Spleen (tissue), 13 donors: ENCODE measurements at places on chromosomes 2 and 18.

DNA sequence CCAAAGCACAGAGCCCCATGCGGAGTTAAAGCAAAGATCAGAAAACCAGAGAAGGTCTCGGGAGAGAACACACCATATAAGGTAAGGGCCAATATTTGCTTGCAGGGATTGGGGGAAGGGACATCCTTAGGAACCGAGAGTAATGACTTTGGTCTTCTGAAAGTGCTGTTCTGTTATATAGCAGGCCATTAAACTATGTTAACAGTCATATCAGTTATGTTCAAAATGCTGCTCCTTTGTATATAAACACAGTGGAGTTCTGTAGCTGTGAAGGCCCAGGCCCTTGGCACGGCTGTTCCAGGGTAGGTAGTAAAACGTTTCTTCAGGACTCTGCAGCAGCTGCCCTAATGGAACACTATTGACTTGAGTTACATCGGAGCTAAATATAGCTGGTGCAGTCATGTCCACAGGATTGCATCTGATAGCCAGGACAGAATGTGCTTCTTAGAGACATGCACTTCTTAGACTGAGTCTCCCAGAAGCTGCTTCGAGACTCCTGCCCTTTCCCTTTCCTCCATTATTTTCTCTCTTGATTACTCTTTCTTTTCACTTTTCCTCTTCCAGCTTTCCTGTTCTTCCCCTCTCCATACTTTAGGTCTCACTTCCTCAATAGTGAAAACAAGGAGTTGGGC, 122.4 kb downstream of the SETBP1 start:
- DNase-seq = no peak

GRCh38 chr18:74498712-74499627, 2.8 kb downstream of the CNDP2 start:
- peak; percentile 93 for DNase-seq

DNA sequence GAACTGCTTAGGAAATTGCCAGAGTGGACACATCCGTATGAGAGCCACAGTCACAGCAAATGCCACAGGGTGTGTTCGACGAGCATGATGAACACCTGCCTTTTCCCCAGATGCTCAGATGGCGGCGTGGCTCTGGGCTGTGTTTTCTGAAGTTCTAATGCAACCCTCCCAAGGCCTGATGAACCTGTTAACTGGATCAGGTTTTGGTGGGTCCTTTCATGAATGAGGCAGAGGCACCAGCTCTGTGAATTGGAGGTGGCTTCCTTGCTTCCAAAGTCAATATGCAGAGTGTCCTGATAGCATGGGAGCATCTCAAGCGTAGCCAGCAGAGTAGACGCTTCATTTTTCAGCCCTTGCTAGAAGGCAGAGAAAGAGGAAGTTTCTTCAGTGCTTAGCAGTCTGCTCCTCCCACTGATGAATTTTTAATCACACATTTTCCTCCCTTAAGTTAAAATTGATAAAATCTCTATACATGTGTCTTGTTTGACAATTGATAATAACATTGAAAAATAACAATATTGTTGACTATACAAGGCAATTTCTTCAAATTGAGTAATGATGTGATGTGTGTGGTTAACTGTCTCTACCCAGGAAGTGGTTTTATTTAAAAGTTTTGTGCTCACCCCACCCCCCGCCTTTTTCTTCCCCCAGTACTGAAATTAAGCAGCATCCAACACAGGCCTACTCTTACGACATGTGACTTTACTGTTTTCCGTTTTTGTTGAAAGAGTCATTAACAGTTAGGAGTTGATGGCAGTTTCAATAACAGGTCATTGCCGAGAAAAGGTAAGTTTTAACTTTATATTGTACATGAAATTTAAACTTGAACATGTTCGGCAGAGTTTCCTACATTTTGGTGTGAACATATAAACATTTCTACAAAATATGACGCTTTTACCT, at the start of gene ARHGAP15:
Gene ARHGAP15 (plus strand): TSS at position 739 of the 900 bp plus-strand sequence.
- peak; percentile 88 for DNase-seq

GRCh38 chr2:114717049-114717448, 274.6 kb downstream of the DPP10 start:
- DNase-seq = no peak

DNA sequence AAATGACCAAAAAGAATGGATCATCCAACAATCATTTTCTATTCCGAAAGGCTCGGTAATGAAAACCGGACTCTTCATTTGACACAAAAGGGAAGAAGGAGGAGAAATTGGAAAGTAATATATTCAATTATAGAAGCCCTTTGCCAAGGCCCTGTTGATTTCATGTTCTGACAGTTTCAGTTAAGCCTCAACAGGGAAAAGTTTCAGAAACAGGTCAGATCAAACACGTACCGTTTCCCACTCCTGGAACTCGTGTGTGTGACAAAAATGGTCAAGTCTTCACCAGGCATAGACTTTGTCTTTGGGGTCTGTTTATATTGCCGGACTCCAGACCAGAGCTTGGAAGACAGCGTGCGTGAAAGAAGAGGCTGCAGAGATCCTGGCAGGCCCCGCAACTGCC, 101.3 kb upstream of the BCL2L11 start:
- DNase-seq = no peak

DNA sequence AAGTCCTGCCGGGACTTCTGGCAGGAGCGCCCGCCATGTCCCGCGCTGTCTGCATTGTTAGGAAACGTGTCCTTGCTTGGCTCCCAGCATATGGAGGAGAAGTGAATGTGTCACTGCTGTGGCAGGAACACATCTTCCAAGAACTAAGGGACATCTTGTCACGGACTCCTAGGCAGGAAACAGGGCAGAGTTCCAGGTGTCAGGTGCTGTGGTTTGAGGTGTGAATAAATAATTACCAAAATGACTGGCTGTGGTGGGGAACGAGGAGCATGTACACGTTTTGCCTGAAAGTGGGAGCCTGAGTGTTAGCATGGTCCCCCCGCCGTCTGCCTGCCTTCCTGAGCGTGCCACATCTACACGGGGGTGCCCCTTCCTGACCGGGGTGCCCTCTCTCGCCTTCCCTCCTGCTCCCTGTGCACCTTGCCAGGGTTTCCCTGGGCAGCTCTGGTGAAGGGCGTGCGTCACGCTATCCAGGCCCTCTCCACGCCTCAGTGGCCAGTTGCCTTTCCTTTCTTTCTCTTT, 237.5 kb downstream of the LDLRAD4 start:
- no peak for DNase-seq

DNA sequence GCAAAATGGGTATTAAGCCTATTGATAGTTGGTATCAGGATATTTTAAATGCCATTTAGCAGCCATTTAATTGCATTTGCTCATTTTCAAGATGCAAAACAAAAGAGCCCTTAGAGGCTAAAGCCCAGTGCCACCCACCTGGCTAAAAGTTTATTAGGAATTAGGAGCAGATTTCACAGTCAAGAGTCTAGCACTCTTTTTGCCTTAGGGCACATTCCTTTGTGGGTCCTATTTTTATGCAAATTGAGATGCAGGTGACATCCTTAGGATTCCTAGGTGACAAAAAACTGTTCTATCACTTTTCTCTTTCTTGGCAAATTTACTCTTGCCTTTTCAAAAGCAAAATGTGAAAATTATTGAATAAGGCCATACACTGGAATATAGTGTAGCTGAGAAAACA, 42.0 kb downstream of the CTNNA2 start:
- no peak for DNase-seq

DNA sequence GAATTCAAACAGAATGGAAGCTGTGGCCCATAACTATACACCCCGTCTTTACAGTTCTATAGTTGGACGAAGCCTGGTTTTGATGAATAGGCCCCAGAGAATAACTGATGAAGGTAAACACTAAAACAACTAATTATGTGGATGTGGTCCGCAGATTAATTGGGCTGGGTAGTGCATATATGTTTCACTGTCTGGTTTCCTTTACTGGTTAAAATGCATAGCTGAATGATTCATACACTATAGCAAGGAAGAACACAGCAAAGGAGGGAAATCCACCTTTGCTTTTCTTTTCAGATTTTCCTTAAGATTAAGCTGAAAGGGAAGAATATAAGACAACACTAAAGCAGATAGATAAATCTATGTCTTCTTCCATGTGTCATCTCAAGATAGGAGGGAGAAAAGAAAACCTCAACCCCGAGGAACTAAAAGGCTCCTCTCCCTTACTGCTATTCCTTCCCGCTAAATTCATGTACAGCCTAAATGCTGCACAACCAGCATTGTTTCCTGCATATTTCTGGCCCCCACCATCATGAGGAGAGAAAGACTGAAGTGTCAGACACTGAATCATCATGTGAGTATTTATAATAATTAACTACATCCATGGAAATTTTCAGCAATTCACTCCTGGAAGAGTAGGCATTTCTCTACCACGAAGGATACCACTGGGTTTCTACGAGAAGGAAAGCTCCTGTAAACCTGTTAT, 297.1 kb upstream of the CCDC68 start:
- DNase-seq = no peak

GRCh38 chr2:68044099-68044498, 18.7 kb downstream of the C1D start:
- DNase-seq = no peak

DNA sequence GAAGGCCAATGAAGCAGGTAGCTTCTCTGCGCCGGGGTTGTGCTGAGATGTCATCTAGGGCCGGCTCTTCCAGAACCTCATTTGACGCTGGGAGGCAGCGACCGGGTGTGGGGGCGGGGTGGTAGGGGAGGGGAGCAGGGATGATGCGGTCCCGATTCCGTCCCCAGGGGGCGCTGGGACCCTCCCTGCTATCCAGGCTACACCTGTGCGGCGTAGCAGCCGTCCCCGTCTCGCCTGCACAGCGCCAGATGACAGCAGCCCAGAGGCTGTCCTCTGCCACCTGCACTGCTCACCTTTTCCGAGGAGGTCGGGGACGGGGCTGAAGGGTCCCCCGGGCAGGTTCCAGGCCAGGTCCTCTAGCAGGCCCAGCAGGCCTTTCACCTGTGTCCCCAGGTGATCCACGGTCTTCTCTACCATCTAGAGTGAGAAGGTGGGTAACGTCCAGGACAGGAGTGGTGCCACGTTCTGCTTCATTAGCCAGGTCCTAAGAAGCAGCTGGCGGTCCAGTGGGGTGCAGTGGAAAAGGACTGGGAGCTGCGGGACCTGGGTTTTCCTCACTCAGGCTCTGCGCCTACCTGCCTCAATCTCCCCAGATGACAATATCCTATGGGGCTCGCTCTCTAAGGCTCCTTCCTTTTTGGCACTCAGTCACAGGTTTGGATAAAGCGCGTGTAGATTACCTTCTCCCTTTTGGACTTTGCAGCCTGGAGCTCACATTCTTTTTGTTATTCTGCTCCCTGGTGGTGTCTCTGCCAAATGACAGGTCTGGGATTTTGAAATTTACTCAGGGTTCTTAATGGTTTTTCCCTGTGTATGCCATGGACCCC, 56.0 kb upstream of the RAB6C start:
- no peak for DNase-seq
